ENCODE measurements at places on chromosomes 11 and 22.

DNA sequence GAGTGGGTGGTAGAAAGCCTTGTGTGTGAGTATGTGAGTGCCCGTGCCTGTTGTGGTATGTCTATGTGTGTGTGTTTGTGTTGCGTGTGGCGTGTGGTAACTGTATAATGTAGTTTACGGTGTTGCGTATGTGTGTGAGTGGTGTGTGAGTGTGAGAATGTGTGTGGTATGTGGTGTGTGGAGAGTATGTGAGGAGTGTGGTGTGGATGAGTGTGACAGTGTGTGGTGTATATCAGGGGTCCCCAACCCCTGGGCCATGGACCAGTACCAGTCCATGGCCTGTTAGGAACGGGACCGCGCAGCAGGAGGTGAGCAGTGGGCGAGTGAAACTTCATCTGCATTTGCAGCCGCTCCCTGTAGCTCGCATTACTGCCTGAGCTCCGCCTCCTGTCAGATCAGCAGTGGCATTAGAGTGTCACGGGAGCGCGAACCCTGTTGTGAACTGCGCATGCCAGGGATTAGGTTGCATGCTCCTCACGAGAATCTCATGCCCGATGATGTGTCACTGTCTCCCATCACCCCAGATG is 5.7 kb downstream of the UPK3A start:
- DNase-seq: no peak

- DNase-seq: no peak
Measured at GRCh38 chr11:86991341-86991740, 36.1 kb upstream of the FZD4 start.

- DNase-seq: no peak
Measured at GRCh38 chr11:120524536-120525085, 13.1 kb downstream of the GRIK4 start.

- DNase-seq: no peak
Measured at GRCh38 chr22:49847751-49848689, 5.6 kb upstream of the ZBED4 start.

- DNase-seq: no peak
Measured at GRCh38 chr11:65744026-65744698, 23.6 kb upstream of the RNASEH2C start.

DNA sequence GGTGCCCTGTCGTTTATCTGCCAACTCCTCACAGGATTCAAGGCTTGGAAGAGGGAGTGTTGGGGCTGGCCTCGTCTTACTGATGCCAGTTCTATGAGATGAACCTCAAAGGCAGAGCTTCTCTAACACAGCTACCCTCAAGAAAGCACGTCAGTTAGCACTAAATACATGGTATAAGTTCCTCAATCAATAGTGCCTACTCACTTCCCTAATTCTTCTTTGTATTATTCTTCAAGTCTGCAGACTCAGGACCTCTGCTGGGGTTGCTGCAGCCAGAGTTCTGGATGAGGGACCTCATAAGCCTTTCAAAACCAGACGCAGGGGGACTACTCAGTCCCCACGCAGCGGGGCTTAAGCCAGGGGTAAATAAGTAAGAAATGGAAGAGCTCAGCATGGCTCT is 118.3 kb downstream of the VPREB1 start:
- DNase-seq: no peak
